Endodermal cell (in vitro differentiated cells): ENCODE measurements at places on chromosomes 16 and 17. TPM values are rescaled to one million over a fixed set of nuclear protein-coding genes. Genes with fewer than 3 reads are reported as not detected.

DNA sequence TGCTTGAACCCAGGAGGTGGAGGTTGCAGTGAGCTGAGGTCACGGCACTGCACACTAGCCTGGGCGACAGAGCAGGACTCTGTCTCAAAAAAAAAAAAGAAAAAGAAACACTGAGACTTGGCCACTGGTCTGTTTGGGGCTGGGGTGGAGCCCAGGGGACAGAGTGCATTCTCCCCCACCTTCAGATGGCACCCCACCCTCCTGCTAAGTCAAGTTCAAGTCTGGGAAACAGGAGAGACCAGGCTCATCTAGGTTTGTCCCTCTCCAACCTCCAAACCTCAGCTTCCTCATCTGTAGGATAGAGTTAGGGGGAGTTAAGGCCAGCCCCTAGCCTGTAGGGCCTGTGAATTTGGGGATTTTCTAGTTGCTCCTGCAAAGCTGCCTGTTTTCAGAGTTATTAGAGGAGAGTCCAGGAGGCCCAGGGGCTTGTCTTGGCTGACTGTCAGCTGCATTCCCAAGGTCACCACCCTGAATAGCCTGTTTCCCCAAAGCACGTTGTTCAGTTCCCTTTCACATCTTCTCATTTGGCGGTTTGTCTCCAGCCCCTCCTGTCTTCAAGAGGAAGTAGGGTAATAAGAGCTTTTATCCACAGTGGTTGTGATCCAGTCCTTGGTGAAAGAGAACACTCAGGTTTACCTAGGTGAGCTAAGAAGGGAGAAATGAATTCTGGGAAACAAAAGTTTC is 2.2 kb downstream of the MT3 start:
- no peak for DNase-seq
- H3K36me3 ChIP-seq: no peaks in the 10 kb centered on the region
- peaks cover 64% of the 10 kb centered on the region for H3K27me3 ChIP-seq
- no peak overlapping the region for H3K27ac ChIP-seq
- H3K4me3 ChIP-seq: no peak overlapping the region

ZG16 gene
- not detected in 3 replicates for total RNA-seq

- H3K4me3 ChIP-seq: no peak overlapping the region
- peaks cover 42% of the 10 kb centered on the region for H3K36me3 ChIP-seq
- H3K27me3 ChIP-seq: no peaks in the 10 kb centered on the region
Measured at GRCh38 chr16:84739349-84740124, 39.7 kb downstream of the USP10 start.

- no peaks in the 10 kb centered on the region for H3K27me3 ChIP-seq
- H3K4me1 ChIP-seq: no peaks in the 10 kb centered on the region
- peaks cover 18% of the 10 kb centered on the region for H3K36me3 ChIP-seq
- no peak for DNase-seq
- H3K27ac ChIP-seq: no peak overlapping the region
- H3K4me3 ChIP-seq: no peak overlapping the region
Measured at GRCh38 chr17:64148699-64149098, 18.8 kb upstream of the ERN1 start.

GRCh38 chr16:88991813-88992350 is 14.9 kb upstream of the CBFA2T3 start:
- DNase-seq: no peak
- H3K36me3 ChIP-seq: no peaks in the 10 kb centered on the region
- H3K27me3 ChIP-seq: no peaks in the 10 kb centered on the region
- no peak overlapping the region for H3K27ac ChIP-seq
- H3K4me1 ChIP-seq: peaks cover 4% of the 10 kb centered on the region

- no peaks in the 10 kb centered on the region for H3K4me1 ChIP-seq
- H3K27me3 ChIP-seq: no peaks in the 10 kb centered on the region
- no peak overlapping the region for H3K4me3 ChIP-seq
- no peaks in the 10 kb centered on the region for H3K36me3 ChIP-seq
- DNase-seq: no peak
- no peak overlapping the region for H3K27ac ChIP-seq
Measured at GRCh38 chr17:28255616-28256015, 63.4 kb upstream of the TMEM97 start.

- no peak overlapping the region for H3K4me3 ChIP-seq
- H3K27me3 ChIP-seq: no peaks in the 10 kb centered on the region
- H3K36me3 ChIP-seq: peaks cover 79% of the 10 kb centered on the region
- DNase-seq: no peak
- no peaks in the 10 kb centered on the region for H3K4me1 ChIP-seq
Measured at GRCh38 chr17:30503558-30503957, 26.4 kb downstream of the GOSR1 start.

DNA sequence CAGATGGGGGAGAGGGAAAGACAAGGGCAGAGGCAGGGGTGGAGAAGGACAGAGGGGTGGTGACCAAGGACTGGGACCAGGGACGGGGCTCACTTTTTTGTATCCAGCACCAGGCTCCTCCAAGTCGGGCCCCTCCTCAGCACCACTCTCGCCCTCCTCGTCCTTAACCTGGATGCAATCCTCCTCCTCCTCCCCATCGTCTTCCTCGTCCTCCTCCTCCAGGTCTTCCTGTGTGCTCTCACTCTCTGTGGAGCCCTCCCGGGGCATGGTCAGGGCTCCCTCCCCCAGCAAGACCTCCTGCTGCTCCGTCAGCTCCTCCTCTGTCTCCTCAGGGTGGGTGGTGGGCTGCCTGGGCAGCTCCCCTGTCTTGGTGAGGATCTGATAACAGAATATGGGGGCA is 16.8 kb downstream of the G6PC3 start:
- H3K27me3 ChIP-seq: no peaks in the 10 kb centered on the region
- peaks cover 6% of the 10 kb centered on the region for H3K4me1 ChIP-seq
- peak overlapping the region; percentile 85 for H3K27ac ChIP-seq
- DNase-seq: peak; percentile 77
- no peak overlapping the region for H3K4me3 ChIP-seq

DNA sequence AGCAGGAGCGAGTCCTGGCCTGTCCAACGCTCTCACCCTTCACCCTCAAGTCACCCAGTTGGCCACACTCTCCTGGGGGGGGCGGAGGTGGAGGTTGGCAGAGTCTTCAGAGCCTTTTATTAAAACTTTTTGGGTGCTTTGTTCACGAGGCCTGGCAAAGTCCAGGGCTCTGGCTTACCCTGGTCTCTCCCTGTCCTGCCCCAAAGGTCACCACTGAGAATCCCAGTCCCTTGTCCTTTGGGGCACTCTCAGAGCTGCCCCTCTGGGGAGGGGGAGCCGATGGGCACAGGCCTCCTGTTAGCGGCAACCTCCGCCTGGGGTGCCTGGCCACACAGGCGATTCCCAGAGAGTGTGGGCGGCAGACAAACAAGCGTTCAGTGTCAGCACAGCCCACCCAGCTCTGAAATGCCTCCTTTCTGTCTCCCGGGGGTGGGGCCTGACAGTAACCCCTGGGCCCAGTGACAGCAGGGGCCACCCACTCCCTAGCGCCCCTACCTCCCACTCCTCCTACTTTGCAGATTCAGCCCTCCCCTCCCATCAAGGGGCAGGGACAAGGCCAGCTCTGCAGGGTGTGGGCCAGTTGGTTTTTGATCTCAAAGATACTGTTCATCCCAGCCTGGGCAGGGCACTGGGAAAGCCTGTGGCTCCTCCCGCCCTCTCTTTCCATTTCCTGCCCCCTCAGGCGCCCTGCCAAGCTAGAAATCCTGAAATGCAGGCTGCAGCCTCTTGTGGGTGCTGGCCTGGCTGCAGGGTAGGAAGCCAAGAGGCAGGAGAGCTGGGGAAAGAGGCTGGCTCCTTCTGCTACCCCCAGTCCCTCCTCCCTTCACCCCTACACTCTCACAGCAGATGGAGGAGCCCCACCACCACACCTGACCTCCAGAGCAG is 36.6 kb upstream of the EMP2 start:
- DNase-seq: peak; percentile 83
- peaks cover 6% of the 10 kb centered on the region for H3K27me3 ChIP-seq
- H3K36me3 ChIP-seq: no peaks in the 10 kb centered on the region
- H3K4me3 ChIP-seq: no peak overlapping the region

- no peak overlapping the region for H3K4me3 ChIP-seq
- no peaks in the 10 kb centered on the region for H3K4me1 ChIP-seq
- H3K36me3 ChIP-seq: no peaks in the 10 kb centered on the region
- no peak overlapping the region for H3K27ac ChIP-seq
Measured at GRCh38 chr17:50325906-50326305, 20.0 kb upstream of the XYLT2 start.

ASGR1 gene
- 6.8 and 8.3 TPM in 2 replicates for total RNA-seq

- no peak for DNase-seq
- H3K27ac ChIP-seq: peak overlapping the region; percentile 66
- H3K4me1 ChIP-seq: peaks cover 5% of the 10 kb centered on the region
- H3K27me3 ChIP-seq: no peaks in the 10 kb centered on the region
- no peak overlapping the region for H3K4me3 ChIP-seq
- no peaks in the 10 kb centered on the region for H3K36me3 ChIP-seq
Measured at GRCh38 chr17:72778169-72779151, 314.0 kb downstream of the SLC39A11 start.

DOC2A gene
- 5.6 to 6.2 TPM (median 6.0 TPM) in 3 replicates for total RNA-seq

GRCh38 chr16:35570946-35571345 is 2111.5 kb downstream of the TP53TG3F start:
- no peaks in the 10 kb centered on the region for H3K36me3 ChIP-seq
- no peaks in the 10 kb centered on the region for H3K27me3 ChIP-seq
- no peak for DNase-seq
- no peak overlapping the region for H3K4me3 ChIP-seq
- H3K27ac ChIP-seq: no peak overlapping the region

GRCh38 chr17:79132271-79133064 is 57.8 kb downstream of the ENGASE start:
- no peaks in the 10 kb centered on the region for H3K4me1 ChIP-seq
- no peak overlapping the region for H3K4me3 ChIP-seq
- DNase-seq: no peak
- no peaks in the 10 kb centered on the region for H3K36me3 ChIP-seq
- no peaks in the 10 kb centered on the region for H3K27me3 ChIP-seq

DNA sequence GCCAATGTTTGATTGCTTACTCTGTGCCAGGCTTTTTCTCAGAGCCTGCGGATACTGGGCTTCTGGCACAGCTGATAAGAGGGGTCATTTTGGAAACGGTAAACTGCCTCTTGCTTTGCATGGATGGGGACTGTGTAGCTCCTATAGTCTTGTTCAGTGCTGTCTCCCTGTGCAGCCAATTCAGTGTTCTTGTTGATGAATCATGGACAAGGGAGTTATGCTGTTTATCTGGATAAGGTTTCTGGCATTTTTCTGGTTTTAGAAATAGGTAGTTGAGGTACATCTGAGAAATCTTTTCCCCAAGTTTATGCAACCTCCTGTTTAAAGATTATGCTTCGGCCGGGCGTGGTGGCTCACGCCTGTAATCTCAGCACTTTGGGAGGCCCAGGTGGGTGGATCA is 16.7 kb upstream of the TANGO6 start:
- no peaks in the 10 kb centered on the region for H3K36me3 ChIP-seq
- no peaks in the 10 kb centered on the region for H3K27me3 ChIP-seq
- DNase-seq: no peak
- no peak overlapping the region for H3K27ac ChIP-seq

- peaks cover 20% of the 10 kb centered on the region for H3K36me3 ChIP-seq
- no peak for DNase-seq
- no peaks in the 10 kb centered on the region for H3K27me3 ChIP-seq
- H3K4me1 ChIP-seq: no peaks in the 10 kb centered on the region
- no peak overlapping the region for H3K4me3 ChIP-seq
- H3K27ac ChIP-seq: no peak overlapping the region
Measured at GRCh38 chr17:27596566-27597187, 34.3 kb upstream of the LGALS9 start.

HSPB9 gene
- 0.22 to 0.23 TPM in 2 of 3 replicates, not detected in the other for total RNA-seq

DNA sequence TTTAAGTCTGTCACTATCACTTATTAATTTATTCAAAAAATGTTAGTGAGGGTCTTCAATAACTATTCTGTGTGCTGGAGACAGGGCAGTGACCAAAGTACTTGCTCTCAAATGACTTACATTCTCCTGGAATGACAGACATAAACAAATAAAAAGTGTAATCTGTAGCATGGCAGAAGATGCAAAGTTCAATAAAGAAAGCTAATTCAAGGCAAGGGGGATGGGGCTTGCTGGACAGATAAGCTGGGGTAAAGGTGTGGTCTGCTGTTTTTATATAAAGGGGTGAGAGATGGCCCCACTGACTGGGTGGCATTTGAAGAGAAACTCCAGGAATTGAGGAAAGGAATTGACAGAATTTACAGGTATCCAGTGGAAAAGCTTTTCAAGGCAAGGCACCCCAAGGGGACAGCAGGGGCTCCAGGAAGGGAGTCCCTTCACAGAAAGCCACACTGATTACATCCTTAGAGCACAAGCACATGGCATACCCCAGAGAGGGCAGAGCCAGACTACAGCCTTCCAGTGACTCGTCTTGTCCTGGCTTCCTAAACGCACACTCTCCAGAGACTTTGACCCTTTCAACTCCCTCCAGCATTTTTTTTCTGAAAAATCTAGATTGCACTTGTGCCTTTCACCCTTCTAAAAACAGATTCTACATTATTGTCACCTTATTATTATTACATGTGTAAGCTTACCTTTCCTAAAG is 123.7 kb upstream of the HS3ST3A1 start:
- no peaks in the 10 kb centered on the region for H3K27me3 ChIP-seq
- DNase-seq: no peak
- H3K4me1 ChIP-seq: no peaks in the 10 kb centered on the region
- no peak overlapping the region for H3K4me3 ChIP-seq
- no peak overlapping the region for H3K27ac ChIP-seq

DNA sequence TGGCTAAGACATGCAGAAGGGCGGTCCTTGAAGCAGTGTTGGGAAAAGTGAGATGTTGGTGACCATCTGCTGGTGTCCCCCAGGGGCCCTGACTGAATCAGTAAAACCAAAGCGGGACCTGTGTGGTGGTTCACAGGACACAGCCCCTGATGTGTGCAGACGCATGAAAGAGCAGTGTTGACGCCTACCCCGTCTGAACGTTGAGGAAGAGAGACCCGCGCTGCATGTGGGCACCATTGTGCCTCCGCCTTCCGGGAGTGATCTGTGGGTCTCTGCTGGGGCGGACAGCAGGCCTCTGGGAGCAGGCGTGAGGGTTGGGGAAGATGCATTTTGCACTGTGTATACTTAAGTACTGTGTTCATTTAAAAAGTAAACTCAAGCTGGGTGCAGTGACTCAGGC is 31.6 kb downstream of the MGRN1 start:
- no peak for DNase-seq
- H3K27me3 ChIP-seq: no peaks in the 10 kb centered on the region
- no peak overlapping the region for H3K4me3 ChIP-seq
- no peak overlapping the region for H3K27ac ChIP-seq

GRCh38 chr16:30783280-30784109 is 3.5 kb downstream of the ZNF629 start:
- no peak overlapping the region for H3K27ac ChIP-seq
- H3K4me1 ChIP-seq: no peaks in the 10 kb centered on the region
- DNase-seq: no peak
- no peaks in the 10 kb centered on the region for H3K27me3 ChIP-seq
- peaks cover 47% of the 10 kb centered on the region for H3K36me3 ChIP-seq

KIF2B gene
- not detected in 3 replicates for total RNA-seq

DNA sequence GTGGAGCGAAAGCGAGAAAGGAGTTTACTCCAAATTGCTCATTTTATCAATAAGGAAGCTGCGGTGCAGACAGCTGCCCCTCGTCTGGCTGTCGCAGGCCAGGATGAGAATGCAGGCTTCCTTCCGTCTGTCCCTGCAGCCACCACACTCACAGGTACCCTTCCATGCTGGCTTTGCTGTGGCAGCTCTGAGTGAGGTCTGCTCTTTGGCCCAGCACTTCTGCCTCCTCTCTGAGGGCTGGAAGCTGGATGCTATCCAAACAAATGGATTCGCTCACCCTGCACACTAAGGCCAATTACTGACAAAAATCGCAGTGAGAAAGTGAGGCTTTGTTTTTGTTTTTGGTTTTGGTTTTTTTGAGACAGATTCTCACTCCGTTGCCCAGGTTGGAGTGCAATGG is 7.0 kb downstream of the ARMC7 start:
- peaks cover 2% of the 10 kb centered on the region for H3K4me1 ChIP-seq
- no peak overlapping the region for H3K4me3 ChIP-seq
- H3K36me3 ChIP-seq: peaks cover 61% of the 10 kb centered on the region
- H3K27me3 ChIP-seq: no peaks in the 10 kb centered on the region
- DNase-seq: no peak
